IPS DF 19.7 (cell line): ENCODE measurements at places on chromosomes 3 and 15.
A peak's percentile ranks its signal among the peaks of the same experiment; 100 is the strongest.

DNA sequence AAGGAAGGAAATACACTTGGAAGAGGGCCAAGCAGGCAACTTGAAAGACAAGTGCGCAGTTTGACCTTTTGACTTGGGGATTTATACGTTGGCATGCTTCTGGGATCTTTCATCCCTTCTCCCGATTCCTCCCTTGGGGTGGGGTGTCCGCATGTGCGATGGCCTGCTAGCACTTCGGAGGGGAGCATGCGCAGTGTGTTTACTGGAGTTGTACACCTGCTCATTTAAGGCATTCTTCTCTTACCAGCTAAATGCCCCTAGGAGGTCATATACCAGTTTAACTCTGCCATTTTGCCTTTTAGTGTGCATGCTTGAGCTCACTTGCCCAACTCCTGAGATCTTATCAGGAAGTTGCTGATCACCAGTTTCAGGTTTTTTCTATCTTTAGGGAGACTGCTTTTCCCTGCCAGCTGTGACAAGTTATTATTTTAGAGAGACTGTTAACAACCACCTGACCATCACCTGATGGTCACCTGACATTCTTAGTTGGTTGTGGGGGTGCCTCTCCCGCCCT, 63.5 kb downstream of the BFSP2 start:
- no peak for DNase-seq

DNA sequence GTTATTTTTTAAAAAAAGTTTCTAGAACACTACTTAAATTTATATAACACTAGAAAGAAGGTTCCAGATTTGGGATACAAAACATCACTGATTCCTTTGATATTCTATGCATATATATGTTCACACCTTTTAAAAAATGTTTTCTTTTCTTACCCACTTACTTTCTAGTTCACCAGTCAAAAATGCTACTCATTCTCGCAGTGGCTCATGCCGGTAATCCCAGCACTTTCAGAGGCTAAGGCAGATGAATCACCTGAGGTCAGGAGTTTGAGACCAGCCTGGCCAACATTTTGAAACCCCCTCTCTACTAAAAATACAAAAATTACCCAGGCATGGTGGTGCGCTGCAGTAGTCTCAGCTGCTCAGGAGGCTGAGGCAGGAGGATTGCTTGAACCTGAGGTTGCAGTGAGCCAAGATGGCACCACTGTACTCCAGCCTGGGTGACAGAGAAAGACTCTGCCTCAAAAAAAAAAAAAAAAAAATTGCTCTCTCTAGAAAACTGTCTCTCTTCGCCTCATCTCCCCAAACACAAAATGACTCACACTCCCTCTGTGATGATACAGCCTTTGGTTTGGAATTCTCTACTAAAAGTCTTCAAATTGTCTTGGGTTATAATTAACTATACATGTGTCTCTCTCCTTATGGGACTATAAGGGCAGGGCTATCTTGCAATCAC, 52.6 kb upstream of the TGFBR2 start:
- no peak for DNase-seq

GRCh38 chr15:74907163-74907870, 666 bp upstream of the FAM219B start:
- DNase-seq: no peak

- no peak for DNase-seq
Measured at GRCh38 chr3:107826727-107827126, 264.1 kb downstream of the CD47 start.

DNA sequence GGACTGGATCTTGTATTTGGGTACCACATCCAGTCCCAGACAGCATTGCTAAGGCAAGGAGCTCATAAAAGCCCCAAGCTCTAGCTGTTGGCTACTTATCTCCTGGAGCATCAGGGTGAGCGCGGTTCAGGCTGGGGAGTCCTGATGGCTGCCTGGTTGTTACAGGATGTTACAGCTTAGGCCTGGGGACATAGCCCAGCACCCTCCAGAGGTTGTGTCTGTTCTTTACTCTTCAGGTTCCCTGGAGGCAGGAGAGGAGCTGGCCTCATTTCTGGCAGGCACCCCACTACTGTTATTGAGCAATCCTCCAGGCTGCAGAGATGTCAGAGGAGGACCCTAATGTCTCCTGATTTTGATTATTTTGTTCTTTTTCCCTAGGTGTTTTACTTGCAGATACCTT, 26.6 kb downstream of the APBA2 start:
- no peak for DNase-seq

GRCh38 chr3:12545473-12545791, at the start of gene MKRN2OS:
TSS of gene MKRN2OS (minus strand) at chr3:12545499. CDS start at chr3:12545464, 35 bp downstream.
- peak; percentile 63 for DNase-seq
